ENCODE measurements at places on chromosomes 16 and 17.

GRCh38 chr17:9974448-9975381 lies 69.6 kb upstream of the RCVRN start:
- DNase-seq: no peak

- DNase-seq: no peak
Observed at GRCh38 chr17:46876353-46876887, 25.0 kb downstream of the WNT9B start.

DNA sequence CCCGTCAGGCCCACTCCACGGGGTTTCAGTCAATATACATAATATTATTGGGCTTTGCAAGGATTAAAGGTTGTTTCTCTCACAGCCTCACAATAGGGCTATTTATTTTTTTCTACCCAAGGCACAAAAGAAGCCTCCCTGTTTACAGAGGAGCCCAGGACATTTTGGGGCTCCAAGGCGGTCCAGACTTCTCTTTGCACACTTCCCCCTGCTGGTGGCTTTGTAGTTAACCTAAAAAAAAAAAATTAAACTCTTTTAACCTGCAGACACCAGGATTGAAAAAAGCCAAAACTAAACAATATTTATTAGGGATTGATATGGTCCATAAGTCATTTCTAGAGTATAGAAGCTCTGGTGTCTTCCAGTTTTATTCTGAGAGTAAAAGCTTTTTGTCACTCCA lies 169.7 kb upstream of the ZFHX3 start:
- no peak for DNase-seq

GRCh38 chr17:16909472-16910246 lies 62.3 kb downstream of the TNFRSF13B start:
- DNase-seq: no peak

- peak; percentile 8 for DNase-seq
Observed at GRCh38 chr16:1428511-1428910, 2.4 kb upstream of the PERCC1 start.

GRCh38 chr16:85264752-85265151 lies 152.5 kb upstream of the CIBAR2 start:
- DNase-seq: no peak

DNA sequence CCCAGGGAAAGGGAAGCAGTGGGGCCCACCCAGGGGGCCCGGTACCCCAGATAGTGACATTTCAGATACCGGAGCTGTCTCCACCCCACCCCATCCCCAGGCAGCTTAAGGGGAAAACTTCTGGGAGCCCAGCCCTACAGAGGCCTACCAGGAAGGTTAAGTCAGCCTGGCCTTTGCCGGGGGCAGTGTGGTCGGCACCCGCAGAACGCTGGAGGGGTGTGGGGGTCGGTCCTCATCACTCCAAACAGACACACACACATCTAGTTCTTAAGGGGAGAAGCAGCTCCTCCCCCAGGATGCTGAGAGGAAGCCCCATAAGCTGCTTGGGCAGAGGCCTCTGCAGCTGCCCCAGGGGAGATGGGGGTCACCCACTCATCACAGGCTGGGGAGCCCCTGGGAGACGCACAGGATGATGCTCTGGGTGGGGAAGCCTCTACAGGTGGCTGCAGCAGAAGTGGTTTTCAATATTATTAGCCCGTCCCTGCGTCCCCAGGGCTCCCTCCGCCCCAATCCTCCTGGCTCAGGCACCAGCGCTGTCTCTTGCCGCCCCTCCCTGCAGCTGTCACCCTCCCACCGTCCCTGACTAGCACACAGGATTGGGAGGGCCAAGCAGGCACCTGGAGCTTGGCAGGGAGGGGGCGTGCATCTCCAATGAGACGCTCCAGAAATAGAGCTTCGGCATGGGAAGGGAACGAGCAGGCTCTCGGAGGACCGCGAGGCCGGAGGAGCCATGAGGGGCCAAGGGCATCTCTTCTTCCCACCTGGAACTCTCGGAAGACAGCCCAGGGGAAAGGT lies 1.4 kb upstream of the ABR start:
- no peak for DNase-seq

DNA sequence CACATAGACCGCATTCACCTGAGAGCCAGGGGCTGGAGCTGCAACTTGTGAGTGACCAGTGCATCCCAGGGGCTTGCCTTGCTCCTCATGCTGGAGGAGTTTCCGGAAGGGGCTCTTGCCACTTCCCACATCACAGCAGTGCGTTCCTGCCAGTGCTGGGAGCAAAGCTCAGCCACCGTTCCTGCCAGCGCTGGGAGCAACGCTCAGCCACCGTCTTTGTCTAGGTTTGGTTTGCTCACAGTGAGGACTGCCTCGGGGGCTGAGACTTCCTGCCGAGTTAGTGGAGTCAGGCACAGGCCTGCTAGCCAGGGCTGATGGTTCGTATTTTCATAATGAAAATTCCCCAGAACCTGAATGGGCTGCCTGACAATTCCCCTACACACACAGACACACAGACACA lies 5.4 kb upstream of the CHRNE start:
- no peak for DNase-seq

DNA sequence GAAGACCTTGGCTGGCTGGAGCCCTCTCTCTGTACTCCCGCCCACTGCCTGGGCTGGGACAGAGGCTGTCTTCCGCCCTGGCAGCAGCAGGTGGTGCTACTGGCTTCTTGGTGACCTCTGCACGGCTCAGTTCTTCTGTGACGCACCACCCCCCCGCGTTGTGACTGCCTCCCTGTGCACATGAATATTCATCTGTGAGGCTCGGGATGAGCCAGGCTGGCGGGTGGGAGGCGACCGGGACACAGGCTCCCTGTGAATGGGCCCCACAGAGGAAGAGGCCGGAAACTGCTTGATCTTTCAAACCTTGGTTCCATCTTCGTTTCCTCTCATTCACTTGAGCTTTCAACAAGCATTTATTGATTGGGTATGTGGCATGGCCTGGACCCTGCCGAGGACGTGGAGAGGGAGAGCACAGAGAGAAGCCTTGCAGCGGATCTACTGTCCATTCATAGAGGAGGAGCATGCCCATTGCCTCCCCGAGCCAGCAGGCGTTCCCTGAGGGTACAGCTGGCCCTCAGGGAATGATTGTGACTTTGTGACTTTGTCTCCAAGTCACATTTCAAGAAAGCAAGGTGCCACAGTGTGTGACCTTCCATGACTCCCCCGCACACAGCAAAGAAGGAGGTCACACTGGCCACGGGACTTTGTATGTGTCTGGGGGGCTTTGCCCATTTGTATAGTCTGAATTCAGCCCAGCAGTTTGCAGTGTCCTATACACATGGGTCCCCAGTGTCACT lies 45.0 kb downstream of the B9D1 start:
- no peak for DNase-seq

DNA sequence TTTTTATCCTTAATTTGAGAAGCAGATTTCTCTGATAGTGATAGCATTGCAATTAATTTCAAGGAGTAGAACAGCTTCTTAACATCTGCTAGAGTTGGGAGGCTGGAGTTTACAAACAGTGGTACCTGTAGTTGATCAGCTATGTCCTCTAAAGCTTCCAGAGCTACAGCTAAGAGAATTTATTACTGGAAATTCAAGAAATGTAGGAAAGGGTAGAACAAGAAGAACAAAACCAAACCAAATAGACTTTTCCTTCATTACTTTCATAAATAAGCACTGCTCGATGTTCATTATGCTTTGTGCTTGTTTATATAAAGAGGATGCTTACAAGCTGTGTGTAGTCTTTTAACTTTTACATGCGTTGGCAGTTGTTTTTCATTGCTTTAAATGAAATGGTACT lies 333.6 kb upstream of the TBX2 start:
- no peak for DNase-seq

DNA sequence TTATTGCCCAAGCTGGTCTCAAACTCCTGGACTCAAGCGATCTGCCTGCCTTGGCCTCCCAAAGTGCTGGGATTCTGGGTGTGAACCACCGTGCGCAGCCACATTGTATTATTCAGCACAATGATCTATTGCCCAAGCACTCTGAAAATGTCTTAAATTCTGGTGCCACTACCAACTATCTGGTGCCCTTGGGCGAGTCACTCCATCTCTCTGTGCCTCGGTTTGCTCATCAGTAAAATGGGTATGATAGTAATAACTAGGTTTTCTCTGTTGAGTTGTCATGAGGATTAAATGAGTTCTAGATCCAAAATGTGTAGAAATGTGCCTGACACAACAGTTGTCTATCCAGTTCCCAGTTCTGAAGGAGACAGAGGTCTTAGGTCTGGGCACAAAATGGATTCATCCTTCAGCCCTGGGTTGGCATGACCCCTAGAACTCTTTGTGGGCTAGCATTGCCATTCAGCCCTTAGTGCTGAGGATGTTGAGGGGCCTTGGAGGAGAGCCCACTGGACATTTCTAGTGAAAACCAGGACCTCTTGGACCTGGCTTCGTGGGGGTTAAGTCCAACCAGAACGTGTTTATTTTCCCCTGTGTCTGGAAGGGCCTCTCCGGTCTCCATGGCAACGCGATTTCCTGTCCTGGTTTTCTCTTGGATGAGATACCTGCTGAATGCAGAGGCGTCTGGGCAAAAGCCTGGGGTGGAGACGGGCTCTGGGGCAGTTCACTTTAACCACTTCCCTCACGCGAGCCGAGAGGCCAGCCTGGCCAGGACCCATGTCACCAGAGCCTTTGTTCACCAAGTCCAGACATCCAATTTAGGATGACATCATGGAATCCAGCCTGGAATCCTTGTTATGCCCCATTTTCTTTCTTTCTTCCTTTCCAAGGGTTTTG lies 43.7 kb upstream of the TNRC6A start:
- DNase-seq: no peak

GRCh38 chr17:36936455-36937000 lies 747 bp upstream of the LHX1 start:
- no peak for DNase-seq

- DNase-seq: no peak
Observed at GRCh38 chr16:50924759-50925545, 183.1 kb downstream of the CYLD start.

GRCh38 chr17:64455993-64456885 lies 7.3 kb downstream of the MILR1 start:
- DNase-seq: peak; percentile 29

GRCh38 chr17:28261219-28261618 lies 57.8 kb upstream of the TMEM97 start:
- DNase-seq: no peak

- DNase-seq: no peak
Observed at GRCh38 chr16:79482011-79482410, 118.5 kb downstream of the MAF start.

DNA sequence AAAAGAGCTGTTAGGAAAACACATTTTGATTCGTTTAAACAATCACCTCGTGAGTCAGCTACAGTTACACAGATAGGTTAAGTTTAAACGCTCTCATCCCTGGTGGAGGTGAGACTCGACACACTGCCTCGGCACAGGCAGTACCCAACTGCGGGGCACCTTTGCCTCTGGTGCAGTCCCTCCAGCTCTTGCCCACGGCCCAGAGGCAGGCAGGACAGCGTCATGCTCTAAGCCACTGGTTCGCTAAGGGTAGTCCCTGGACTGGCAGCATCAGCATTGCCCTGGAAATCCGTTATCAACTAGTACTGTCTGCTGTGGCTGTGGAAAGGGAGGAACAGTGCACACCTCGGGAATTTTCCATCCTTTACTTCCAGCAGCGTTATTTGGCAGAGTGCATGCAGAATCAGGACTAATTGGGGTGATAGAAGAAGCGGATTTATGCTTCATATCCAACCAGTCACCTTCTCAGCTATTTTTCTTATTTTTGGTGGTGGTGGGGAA lies 3.7 kb upstream of the PIK3R6 start:
- DNase-seq: no peak

DNA sequence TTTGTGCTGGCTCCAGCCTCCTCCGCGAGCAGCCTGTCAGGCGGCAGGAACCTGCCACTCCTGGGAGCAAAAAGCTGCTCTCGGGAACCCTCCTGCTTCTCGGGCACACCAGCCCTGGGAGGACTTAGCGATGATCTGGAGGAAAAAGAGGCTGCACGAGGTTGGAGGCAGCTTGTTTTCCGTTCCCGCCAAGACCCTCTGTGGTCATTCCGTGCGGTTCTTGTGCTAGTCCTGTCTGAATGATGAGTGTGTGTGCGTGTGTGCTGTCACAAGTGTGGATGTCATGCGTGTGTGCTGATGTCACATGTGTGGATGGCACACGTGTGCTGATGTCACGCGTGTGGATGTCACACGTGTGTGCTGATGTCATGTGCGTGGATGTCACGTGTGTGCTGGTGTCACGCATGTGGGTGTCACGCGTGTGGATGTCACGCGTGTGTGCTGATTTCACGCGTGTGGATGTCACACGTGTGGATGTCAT lies 150.0 kb downstream of the NPIPB11 start:
- DNase-seq: no peak

DNA sequence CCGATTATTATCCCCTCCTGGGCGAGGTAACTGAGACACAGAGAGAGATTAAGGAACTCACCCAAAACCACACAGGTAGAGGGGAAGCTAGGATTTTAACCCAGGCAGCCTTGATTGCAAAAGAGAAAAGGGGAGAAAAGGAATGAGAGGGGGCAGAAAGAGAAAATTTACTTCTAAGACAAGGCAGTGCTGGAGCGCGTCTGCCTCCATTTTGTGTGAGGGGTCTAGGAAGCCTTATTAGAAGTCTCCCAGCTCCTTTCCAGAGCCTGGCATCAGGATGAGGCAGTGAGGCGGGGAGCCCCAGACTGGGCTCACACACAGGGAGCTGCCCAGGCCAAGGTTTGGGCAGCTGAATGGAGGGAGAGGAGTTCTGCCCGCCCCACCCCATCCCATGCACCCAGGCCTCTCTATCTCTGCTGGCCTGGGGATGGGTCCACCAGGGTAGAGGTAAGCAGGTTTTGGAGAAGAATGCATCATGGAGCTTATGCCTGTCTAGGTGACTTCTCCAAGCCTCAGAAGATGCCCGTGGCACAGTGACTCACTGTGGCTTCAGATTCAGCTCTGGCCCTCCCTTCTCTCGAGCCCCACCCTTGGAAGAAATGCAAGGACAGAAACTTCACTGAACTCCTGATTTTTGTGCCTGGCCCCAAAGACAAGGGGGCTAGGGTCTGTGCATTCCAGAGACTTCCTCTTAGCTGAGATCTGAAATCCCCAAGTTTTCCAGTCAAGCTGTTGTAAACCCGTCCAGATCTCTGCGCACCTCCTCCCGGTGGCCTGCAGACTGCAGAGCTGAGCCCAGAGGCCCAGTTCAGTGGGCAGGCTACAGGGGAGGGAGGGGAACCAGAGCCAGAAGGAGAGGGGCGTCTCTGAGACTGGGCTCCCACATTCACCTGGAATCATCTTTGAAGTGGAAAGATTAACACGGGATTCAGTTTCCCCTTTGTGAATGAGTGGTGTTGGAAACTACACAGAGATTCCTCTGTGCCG lies 95.1 kb upstream of the CDH5 start:
- DNase-seq: no peak

DNA sequence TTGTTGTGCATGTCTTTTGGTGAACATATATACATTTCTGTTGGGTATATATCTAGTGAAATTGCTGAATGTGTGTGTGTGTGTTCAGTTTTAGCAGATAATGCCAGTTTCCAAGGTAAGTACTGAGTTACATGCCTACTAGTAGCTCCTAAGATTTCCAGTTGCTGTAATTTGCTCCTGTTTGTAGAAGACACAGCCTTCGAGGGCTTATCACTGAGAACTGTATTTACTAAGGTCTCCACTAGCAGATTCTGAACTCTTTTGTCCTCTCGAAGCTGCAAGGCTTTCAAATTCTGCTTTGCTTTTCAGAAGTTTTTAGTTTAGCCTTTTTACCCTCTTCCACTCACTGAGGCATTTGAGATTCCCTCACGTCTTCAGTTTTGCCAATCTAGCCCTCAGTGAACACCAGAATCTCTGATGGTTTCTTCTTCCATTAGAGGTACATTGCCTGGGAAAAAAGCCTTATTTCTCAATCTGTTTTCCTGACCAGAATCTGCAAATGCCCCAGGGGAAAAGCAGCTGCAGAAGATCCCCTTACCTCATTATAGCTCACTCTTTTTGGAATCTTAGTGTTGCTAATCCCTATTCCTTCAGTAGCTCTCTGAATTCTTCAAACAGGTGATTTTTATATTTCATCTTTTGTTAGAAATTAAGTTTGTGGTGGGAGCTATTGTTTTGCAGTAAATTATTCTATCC lies 52.9 kb downstream of the NF1 start:
- DNase-seq: no peak

All from GF-D8 (cell line).